ENCODE measurements at places on chromosomes 16 and 17. TPM values are rescaled to one million over a fixed set of nuclear protein-coding genes. Genes with fewer than 3 reads are reported as not detected.

- H3K4me1 ChIP-seq: peaks cover 26% of the 10 kb centered on the region
- H3K27me3 ChIP-seq: no peaks in the 10 kb centered on the region
- no peak overlapping the region for H3K4me3 ChIP-seq
Measured at GRCh38 chr17:43018008-43018853, 4.0 kb downstream of the VAT1 start.

DNA sequence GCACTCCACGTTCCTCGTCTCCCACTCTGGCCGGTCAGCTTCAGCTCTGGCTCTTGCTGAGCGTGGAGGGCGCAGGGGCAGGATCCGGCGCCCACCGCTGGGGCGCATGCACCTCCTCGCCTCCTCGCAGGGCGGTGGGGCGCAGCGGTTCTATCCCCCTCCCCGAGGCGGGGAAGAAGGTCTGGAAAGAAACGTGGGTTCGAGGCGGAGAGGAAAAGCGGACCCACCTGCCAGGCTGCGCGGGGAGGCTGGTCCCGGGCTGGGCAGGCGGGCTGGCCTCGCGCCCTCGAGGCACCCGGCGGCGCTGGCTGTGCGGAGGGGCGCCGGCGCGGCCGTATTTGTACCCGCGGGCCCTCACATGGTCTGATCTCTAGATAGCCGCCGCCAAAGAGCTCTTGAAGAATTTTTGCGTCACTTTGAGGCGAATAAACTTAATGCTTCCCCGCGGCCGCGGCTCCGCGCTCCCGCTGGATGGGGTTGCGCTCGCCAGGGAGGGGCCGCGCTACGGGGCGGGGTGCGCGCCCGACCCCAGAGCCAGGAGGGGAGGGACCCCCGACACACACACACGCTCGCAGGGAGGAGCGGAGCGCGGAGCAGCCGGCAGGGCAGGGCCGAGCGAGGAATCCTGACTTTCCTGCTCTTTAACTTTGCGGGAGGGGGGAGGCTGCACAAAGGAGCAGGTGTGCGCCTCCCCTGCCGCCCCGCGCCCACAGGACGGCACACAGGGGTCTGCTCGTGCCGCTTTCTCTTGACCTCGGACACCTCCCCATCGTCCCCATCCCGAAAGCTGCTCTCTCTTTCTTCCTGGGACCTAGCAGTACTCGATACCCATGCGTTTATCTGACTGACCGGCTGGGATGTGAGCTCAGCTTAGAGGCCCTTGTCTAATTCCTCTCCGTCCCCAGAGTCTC is at the start of gene SLC6A4:
TSS of gene SLC6A4 (minus strand) at position 312 of the 911 bp plus-strand sequence. CDS start 13,739 bp downstream, outside the sequence.
- H3K27me3 ChIP-seq: peaks cover 59% of the 10 kb centered on the region
- no peak for DNase-seq
- H3K4me1 ChIP-seq: peaks cover 11% of the 10 kb centered on the region
- no peaks in the 10 kb centered on the region for H3K36me3 ChIP-seq

GRCh38 chr17:5044630-5045029 is 9.4 kb upstream of the SLC52A1 start:
- H3K36me3 ChIP-seq: no peaks in the 10 kb centered on the region
- H3K4me3 ChIP-seq: no peak overlapping the region
- H3K27ac ChIP-seq: no peak overlapping the region
- DNase-seq: no peak
- H3K27me3 ChIP-seq: no peaks in the 10 kb centered on the region

DNA sequence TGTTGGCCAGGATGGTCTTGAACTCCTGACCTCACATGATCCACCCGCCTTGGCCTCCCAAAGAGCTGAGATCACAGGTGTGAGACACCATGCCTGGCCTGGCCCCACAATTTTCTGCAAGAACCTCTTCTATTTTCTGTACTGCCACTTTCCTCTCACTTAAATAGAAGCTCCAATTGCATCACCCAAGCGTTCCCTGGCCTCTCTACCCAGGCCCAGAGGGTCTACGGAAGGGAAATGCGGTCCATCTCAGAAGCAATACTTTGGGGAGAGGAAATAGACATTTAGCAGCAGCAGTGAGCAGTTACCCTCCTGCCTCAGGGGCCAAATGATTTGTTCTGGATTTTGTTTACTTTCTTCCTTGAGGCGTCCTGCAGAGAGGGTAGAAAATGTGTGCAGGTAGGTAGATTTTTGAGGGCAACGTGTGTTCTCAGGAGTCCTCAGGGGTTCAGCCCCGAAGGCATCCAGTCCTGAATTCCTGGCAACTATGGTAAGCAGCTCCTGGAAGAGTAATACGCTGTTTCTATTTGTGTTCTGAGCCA is 11.0 kb downstream of the SLC6A4 start:
- H3K4me3 ChIP-seq: no peak overlapping the region
- no peaks in the 10 kb centered on the region for H3K36me3 ChIP-seq
- DNase-seq: no peak
- H3K4me1 ChIP-seq: no peaks in the 10 kb centered on the region

DNA sequence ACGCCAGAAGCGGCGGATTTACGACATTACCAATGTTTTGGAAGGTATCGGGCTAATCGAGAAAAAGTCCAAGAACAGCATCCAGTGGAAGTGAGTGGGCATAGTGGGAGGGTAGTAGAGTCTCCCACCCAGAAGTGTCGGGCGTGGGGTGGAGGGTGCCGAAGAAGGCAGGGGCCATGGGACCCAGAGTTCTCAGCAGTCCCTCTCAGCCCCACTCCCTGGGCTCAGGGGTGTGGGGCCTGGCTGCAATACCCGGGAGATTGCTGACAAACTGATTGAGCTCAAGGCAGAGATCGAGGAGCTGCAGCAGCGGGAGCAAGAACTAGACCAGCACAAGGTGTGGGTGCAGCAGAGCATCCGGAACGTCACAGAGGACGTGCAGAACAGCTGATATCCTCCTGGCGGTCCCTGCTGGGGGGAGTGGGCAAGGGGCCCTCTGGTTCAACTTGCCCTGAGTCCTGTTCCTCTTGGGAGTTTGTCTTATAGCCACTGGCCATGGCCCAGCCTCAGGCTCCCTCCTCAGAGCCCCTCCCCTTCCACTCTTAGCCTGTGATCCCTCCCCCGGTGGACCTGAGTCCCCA is 916 bp downstream of the E2F4 start:
- H3K4me3 ChIP-seq: peak overlapping the region; percentile 93
- peak overlapping the region; percentile 90 for H3K27ac ChIP-seq
- no peak for DNase-seq
- H3K36me3 ChIP-seq: peaks cover 43% of the 10 kb centered on the region

DNA sequence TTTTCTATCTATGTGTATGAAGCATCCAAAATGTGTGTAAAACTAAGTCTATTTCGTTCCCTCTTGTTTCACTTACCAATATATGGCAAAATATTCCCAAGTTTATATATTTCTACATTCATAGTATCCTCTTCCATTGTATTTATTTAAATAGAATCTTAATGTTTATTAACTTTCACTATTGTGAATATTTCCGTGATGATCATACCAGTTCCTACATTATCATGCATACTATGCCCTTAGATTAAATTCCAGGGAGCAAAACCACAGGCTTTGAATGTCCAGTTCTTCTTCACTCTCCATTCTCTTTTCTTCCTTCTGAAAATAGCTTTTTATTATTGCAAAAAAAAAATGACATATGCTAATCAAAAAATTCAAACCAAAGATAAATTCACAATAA is 4.0 kb downstream of the MAP2K6 start:
- no peaks in the 10 kb centered on the region for H3K27me3 ChIP-seq
- no peak overlapping the region for H3K27ac ChIP-seq
- DNase-seq: no peak
- H3K36me3 ChIP-seq: peaks cover 8% of the 10 kb centered on the region
- no peak overlapping the region for H3K4me3 ChIP-seq
- H3K4me1 ChIP-seq: peaks cover 22% of the 10 kb centered on the region

DNA sequence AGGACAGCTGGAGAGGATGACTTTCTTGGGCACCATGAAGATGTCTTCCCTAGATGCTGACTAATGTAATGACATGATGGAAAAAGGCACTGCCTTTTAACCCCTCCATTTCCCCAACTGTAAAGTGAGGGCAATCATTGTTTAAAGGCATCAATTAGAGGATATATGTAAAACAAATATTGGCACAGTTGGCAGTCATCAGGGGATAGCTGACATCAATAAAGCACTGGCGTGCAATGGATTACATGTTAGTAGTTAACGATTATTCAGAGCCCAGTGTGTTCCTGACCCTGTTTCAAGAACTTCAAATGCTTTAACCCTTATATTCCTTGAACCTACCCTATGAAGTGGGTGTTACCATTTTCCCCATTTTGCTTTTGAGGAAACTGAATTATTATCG is 100.7 kb downstream of the TMEM114 start:
- H3K4me3 ChIP-seq: no peak overlapping the region
- DNase-seq: no peak

DNA sequence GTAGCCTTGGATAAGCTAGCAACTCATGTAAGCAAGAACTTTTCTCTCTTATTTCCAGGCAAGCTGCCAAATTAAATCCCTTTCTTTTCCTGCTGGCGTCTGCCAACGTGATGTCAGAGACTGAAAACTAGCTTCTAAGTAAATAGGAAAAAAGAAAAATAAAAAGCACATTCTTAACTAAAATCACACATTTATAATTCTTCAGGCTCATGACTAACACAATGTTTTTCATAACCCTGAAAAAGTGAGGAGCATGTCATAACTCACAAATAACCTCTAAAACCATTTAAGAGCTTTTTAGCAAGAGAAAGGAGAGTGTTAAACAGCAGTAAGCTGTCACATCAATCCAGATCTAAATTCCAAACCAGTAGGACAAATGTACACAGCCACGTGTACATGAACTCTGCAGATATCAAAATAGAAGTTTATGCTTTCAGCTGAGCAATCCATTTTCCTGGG is 110.0 kb downstream of the N4BP1 start:
- no peak overlapping the region for H3K27ac ChIP-seq
- H3K4me1 ChIP-seq: no peaks in the 10 kb centered on the region
- H3K36me3 ChIP-seq: no peaks in the 10 kb centered on the region
- no peak overlapping the region for H3K4me3 ChIP-seq
- no peak for DNase-seq

GRCh38 chr17:2125013-2125535 is 70.2 kb downstream of the HIC1 start:
- H3K4me1 ChIP-seq: peaks cover 14% of the 10 kb centered on the region
- no peak for DNase-seq
- H3K27ac ChIP-seq: no peak overlapping the region
- H3K36me3 ChIP-seq: peaks cover 7% of the 10 kb centered on the region
- H3K27me3 ChIP-seq: no peaks in the 10 kb centered on the region

GRCh38 chr16:1180549-1181403 is 27.9 kb downstream of the CACNA1H start:
- no peak for DNase-seq
- no peak overlapping the region for H3K4me3 ChIP-seq
- H3K27ac ChIP-seq: no peak overlapping the region
- H3K27me3 ChIP-seq: no peaks in the 10 kb centered on the region

GRCh38 chr17:35998756-35999155 is 2.6 kb downstream of the CCL15 start:
- DNase-seq: no peak
- H3K4me1 ChIP-seq: no peaks in the 10 kb centered on the region
- no peak overlapping the region for H3K4me3 ChIP-seq
- H3K27ac ChIP-seq: no peak overlapping the region

- peaks cover 7% of the 10 kb centered on the region for H3K4me1 ChIP-seq
- H3K36me3 ChIP-seq: no peaks in the 10 kb centered on the region
- H3K27ac ChIP-seq: no peak overlapping the region
- no peak overlapping the region for H3K4me3 ChIP-seq
Measured at GRCh38 chr17:10060526-10060925, 137.9 kb downstream of the GAS7 start.

DNA sequence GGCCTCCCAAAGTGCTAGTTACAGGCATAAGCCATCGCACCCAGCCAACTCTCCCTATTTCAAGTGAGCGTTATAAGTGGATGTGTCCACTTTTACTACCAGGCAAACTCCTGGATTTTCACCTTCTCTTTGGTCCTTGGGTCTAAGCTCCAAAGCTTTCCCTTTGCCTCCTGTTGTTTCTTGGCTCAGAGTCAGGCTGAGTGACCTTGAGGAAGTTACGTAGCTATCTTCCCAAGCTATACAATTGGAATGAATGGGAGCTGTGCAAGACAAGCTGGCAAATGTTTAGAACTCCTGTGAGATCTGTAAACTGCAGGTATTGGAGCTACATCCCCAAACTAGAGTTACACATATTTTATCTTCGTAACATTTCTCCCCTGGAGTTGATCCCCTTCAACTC is 20.3 kb downstream of the NXPH3 start:
- H3K4me1 ChIP-seq: no peaks in the 10 kb centered on the region
- no peaks in the 10 kb centered on the region for H3K27me3 ChIP-seq
- no peak overlapping the region for H3K4me3 ChIP-seq
- H3K36me3 ChIP-seq: peaks cover 21% of the 10 kb centered on the region
- DNase-seq: no peak

GRCh38 chr17:58337600-58338453 is 9.2 kb upstream of the TSPOAP1 start:
- peaks cover 26% of the 10 kb centered on the region for H3K4me1 ChIP-seq
- peaks cover 71% of the 10 kb centered on the region for H3K36me3 ChIP-seq
- H3K27me3 ChIP-seq: no peaks in the 10 kb centered on the region
- DNase-seq: peak; percentile 97
- H3K4me3 ChIP-seq: peak overlapping the region; percentile 100
- H3K27ac ChIP-seq: peak overlapping the region; percentile 99

DNA sequence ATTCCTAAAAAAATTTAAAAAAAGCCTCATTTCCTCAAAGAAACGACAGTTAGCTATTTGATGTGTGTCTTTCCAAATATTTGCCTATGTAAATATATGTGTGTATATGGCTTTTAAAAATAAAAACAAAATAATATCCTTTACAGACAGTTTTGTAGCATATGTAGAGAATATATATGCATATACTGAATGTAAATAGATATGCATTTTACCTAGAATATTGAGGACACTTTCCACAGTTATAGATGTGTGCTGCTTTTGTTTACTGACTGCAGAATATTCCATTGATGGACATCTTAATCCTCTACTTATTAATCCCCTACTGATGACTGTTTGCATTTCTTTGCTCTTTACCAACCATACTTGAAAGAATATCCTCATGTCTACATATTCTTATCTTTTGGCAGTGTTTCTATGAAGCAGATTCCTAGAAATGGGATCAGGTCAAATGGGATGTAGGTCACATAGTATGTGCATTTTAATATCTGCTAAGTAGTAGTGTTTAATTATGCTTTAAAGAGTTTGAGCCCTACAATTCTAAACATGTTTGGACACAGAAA is 3.3 kb downstream of the CCL3L1 start:
- H3K36me3 ChIP-seq: no peaks in the 10 kb centered on the region
- no peak overlapping the region for H3K4me3 ChIP-seq
- H3K4me1 ChIP-seq: peaks cover 10% of the 10 kb centered on the region
- H3K27me3 ChIP-seq: peaks cover 8% of the 10 kb centered on the region
- no peak overlapping the region for H3K27ac ChIP-seq
- DNase-seq: no peak

DNA sequence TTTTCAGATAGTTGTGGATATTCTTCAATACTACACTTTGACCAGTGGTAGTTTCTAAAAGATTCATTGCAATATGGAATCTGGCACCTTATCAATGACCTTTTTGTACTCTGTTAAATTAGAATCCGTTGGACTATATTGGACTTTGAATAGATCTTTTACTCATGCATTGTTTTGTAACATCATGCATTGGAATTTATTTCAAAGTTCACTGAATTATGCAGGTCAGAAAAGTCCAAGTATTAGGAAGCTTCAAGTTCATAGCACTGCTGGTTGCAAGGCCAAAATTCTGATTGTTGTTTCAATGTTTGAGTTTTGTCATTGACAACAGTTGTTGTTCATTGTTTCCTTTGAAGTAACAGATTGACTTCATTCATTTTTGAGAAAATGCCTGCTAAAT is 7.9 kb upstream of the DHRS11 start:
- no peak for DNase-seq
- H3K27ac ChIP-seq: no peak overlapping the region
- H3K36me3 ChIP-seq: peaks cover 43% of the 10 kb centered on the region
- H3K4me3 ChIP-seq: no peak overlapping the region
- no peaks in the 10 kb centered on the region for H3K4me1 ChIP-seq

The CYB5D1 gene
- 12.5 TPM for total RNA-seq

The TRPV3 gene
- 0.61 TPM for total RNA-seq

The IL34 gene
- total RNA-seq: not detected

The GRAP gene
- 11.2 TPM for total RNA-seq

The CCL15 gene
- total RNA-seq: not detected

The PDE6G gene
- total RNA-seq: 1.4 TPM

The CDH13 gene
- not detected for total RNA-seq

The CDRT4 gene
- 3.6 TPM for total RNA-seq
